CD4-positive, CD25-positive, alpha-beta regulatory T cell (primary cell): ENCODE measurements at places on chromosomes 2 and 18. TPM values are rescaled to one million over a fixed set of nuclear protein-coding genes. Genes with fewer than 3 reads are reported as not detected.

DNA sequence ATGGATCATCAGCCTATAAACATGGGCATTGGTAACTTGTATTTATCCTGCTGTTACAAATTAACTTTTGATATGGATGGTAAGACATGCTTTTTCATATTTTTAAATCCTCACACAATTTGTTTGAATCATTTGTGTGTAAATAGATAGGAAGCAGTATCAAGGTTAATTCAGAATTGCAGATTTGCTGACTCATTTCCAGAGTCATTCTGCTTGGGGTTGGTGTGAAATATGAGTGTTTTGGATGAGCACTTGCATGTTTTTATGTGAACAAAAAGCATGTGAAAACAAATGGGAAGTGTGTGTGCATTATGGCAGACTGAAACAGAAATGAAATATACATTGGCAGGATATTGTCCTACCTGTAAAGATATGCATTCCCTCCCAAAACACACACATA lies 11.8 kb downstream of the CCDC85A start:
- no peaks in the 10 kb centered on the region for H3K27me3 ChIP-seq
- no peak overlapping the region for H3K27ac ChIP-seq
- H3K36me3 ChIP-seq: no peaks in the 10 kb centered on the region
- H3K4me1 ChIP-seq: no peaks in the 10 kb centered on the region
- H3K4me3 ChIP-seq: no peak overlapping the region

Gene STAT4
- polyA plus RNA-seq: 31.2 TPM

- no peaks in the 10 kb centered on the region for H3K4me1 ChIP-seq
- H3K4me3 ChIP-seq: no peak overlapping the region
- H3K27me3 ChIP-seq: no peaks in the 10 kb centered on the region
- no peaks in the 10 kb centered on the region for H3K36me3 ChIP-seq
- no peak for DNase-seq
Observed at GRCh38 chr2:187404431-187405110, 43.5 kb downstream of the CALCRL start.

Gene RBKS
- 3.8 TPM for polyA plus RNA-seq

- H3K4me1 ChIP-seq: peaks cover 10% of the 10 kb centered on the region
- no peak overlapping the region for H3K4me3 ChIP-seq
- DNase-seq: no peak
Observed at GRCh38 chr2:69499242-69499641, 62.0 kb upstream of the NFU1 start.

Gene WNT10A
- 11.0 TPM for polyA plus RNA-seq

- H3K36me3 ChIP-seq: peaks cover 38% of the 10 kb centered on the region
- DNase-seq: no peak
- H3K4me3 ChIP-seq: no peak overlapping the region
- no peaks in the 10 kb centered on the region for H3K4me1 ChIP-seq
- no peak overlapping the region for H3K27ac ChIP-seq
Observed at GRCh38 chr18:56933472-56933871, 213.4 kb upstream of the BOD1L2 start.

DNA sequence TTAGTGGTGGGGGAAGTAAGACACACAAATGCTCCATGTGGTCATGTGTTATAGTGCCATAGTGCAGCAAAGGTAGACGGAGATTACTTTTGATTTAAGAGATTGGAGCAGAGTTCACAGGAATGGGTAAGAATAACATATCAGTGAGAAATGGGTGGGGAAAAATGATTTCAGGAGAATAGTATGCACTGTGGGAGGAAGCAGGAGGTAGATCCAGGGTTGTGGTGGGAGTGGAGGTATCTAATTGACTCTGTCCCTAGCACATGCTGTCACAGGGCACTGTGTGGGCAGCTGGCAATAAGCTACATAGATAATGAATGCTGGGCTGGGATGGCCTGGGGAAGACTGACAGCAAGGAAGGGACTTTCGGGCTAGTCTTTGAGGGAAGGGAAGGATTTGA lies 65.3 kb downstream of the STAT1 start:
- no peaks in the 10 kb centered on the region for H3K36me3 ChIP-seq
- H3K4me1 ChIP-seq: peaks cover 16% of the 10 kb centered on the region
- no peak for DNase-seq
- H3K27ac ChIP-seq: no peak overlapping the region

DNA sequence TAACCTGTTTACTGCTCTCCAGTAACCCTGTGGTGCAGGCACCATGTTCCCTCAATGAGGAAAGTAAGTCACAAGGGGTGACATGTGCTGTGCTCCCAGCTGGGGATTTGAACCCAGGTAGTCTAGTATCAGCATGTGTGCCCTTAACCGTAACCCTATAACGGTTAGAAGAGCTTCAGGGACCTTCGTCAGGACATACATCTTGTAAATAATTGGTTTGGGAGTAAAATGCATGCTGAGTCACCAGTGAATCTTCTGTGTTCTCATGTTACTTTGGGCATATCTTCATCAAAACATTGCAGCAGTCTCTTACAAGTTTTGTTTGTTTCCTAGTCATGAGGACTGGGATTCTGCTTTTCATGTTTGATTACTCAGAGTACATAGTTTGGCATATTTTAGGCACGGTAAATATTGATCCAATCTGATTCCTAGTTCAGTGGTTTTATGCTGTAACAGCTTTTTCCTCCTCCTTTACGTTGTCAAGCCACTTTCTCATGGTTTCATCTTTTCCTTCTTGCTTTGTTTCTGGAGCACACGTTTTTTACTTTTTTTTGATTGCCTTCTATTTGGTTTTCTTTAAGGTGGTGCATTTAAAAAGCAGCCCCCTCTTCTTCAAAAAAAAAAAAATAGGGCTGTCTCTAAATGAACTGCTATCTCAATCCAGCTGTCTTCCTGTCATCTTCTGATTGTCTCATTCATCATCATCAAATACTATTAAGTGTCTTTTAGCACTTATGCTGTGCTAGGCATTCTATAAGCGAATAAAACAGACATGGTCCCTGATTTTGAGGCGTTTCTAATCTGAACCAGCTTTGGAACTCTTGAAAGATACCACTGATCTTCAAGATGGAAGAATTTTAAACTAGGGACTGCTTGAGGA lies 50.4 kb downstream of the CLIP4 start:
- H3K36me3 ChIP-seq: peaks cover 27% of the 10 kb centered on the region
- no peak overlapping the region for H3K4me3 ChIP-seq
- H3K27ac ChIP-seq: no peak overlapping the region
- no peak for DNase-seq

Gene FARP2
- 6.5 TPM for polyA plus RNA-seq

GRCh38 chr2:190320696-190321095 lies 1.1 kb upstream of the HIBCH start:
- DNase-seq: no peak
- peak overlapping the region; percentile 87 for H3K27ac ChIP-seq
- H3K36me3 ChIP-seq: no peaks in the 10 kb centered on the region
- no peaks in the 10 kb centered on the region for H3K27me3 ChIP-seq

Gene POTEI
- polyA plus RNA-seq: not detected

DNA sequence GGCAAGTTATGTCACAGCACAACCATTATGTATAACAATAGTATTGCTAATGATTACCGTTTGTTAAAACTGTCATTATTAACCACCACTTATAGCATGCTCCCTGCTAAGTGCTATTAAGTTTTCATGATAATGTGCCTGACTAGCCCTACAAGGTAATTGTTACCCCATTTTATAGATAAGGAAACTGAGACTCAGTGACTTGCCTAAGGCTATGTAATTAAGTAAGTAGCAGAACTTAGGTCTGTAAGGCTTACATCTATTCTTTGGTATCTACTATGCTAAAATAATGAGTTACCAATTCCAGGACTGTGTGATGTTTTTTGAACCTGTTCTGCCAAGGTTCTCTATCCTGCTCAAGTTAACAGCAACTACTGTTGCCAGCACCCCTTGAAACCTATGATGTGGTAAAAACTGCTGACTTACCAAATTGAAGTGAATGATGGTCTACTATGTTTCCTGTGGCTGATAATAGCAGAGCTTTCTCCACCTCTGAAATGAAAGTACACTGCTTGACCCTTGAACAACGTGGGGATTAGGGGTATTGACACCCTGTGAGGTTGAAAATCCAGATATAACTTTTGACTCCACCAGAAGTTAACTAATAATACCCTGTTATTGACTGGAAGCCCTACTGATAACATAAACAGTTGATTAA lies 18.2 kb downstream of the ACVR2A start:
- H3K27me3 ChIP-seq: no peaks in the 10 kb centered on the region
- H3K4me3 ChIP-seq: no peak overlapping the region
